ENCODE measurements at places on chromosomes 3 and 15. TPM values are rescaled to one million over a fixed set of nuclear protein-coding genes. Genes with fewer than 3 reads are reported as not detected.

CTXND1 gene
- total RNA-seq: not detected

TCAIM gene
- 30.3 TPM for total RNA-seq

RBPMS2 gene
- total RNA-seq: 0.97 TPM

PLSCR2 gene
- total RNA-seq: not detected

C3orf22 gene
- total RNA-seq: not detected

RAB6B gene
- 0.78 TPM for total RNA-seq

GAP43 gene
- total RNA-seq: 0.39 TPM

DUOX1 gene
- total RNA-seq: 0.13 TPM

GRK7 gene
- not detected for total RNA-seq

ANO10 gene
- total RNA-seq: 59.1 TPM

MOBP gene
- not detected for total RNA-seq

EPM2AIP1 gene
- 26.5 TPM for total RNA-seq

NMD3 gene
- total RNA-seq: 129 TPM

CCDC80 gene
- 1,114 TPM for total RNA-seq

ADGRG7 gene
- not detected for total RNA-seq

IGF2BP2 gene
- 34.9 TPM for total RNA-seq

LSAMP gene
- total RNA-seq: 3.2 TPM

DUOXA1 gene
- total RNA-seq: under 0.01 TPM

SAMMSON gene
- not detected for total RNA-seq

EPHB1 gene
- total RNA-seq: 0.52 TPM

ROPN1 gene
- 0.22 TPM for total RNA-seq

FAIM gene
- 17.0 TPM for total RNA-seq

SLC51A gene
- total RNA-seq: not detected

CPN2 gene
- not detected for total RNA-seq

DLL4 gene
- total RNA-seq: 0.11 TPM
